Lung (tissue), 17 donors: ENCODE measurements at places on chromosomes 7 and 10.

DNA sequence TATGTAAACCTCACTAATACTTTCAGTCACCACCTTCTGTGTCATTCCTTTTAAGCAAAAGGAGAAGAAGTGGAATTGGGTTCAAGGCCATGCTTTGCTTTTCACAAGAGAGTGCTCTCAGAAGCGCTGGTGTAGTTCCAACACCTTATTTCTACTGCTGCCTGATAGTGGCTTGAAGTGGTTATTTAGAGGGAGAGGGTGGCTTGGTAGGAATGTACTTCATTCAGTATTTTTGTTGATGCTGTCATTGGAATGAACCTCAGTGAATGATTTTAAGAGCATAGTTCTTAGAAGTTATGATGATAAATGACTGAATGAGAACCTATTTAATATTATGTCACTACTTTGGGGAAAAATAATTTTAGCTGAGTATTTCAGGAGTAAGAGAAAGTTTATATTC is 396.7 kb downstream of the EXOC4 start:
- DNase-seq, result no peak

DNA sequence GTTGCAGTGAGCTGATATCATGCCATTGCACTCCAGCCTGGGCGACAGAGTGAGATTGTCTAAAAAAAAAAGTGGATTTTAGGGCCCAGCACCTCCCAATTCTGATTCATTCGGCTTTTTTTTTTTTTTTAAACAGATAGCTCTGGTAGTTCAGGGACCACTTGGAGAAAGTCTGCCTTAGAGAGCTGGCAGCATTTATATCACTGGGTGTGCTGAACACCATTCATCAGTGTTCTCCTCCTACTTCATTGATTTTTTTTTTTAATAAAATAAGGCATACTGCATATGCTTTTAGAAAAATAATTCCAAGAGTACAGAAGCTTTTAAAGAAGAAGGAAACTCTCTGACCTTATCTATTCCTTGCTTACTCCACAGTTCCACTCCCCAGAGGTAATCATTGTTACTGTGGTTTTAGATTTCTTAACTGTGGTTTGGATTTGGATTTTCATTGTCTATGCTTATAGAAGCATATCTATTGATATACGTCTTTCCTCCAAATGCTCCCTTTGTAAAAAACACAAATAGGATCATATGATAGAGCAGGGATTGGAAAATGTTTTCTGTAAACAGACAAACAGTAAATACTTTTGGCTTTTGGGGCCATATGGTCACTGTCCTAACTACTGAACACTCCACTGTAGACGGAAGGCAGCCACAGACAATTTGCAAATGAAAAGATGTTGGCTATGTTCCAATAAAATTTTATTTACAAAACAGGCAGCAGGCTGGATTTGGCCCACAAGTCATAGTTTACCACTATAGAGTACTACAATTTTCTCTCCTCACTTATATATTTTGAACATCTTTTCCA is 21.1 kb upstream of the SAR1A start:
- peak; percentile 29 for DNase-seq

- DNase-seq, result no peak
These were observed 520.1 kb downstream of the SORCS3 start for GRCh38 chr10:105161149-105161548.

DNA sequence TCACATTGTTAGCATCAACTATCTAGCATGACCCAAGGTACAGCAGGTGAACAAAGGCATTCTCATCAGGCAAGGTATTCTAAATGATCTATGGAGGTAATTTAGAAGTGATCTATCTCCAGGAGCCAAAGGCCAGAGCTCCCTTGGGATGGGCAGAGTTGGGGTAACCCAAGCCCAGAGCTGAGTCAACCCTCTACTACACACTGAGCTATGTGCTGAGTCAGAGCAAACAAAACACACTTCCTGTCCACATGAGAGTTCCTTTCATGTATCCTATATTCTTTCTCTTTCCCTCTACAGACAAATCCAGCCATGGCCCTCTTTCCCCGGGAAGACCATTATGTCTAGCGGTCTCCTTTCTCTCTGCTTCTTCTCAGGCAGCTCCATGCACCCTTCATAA is 68.2 kb upstream of the AGK start:
- no peak for DNase-seq

DNA sequence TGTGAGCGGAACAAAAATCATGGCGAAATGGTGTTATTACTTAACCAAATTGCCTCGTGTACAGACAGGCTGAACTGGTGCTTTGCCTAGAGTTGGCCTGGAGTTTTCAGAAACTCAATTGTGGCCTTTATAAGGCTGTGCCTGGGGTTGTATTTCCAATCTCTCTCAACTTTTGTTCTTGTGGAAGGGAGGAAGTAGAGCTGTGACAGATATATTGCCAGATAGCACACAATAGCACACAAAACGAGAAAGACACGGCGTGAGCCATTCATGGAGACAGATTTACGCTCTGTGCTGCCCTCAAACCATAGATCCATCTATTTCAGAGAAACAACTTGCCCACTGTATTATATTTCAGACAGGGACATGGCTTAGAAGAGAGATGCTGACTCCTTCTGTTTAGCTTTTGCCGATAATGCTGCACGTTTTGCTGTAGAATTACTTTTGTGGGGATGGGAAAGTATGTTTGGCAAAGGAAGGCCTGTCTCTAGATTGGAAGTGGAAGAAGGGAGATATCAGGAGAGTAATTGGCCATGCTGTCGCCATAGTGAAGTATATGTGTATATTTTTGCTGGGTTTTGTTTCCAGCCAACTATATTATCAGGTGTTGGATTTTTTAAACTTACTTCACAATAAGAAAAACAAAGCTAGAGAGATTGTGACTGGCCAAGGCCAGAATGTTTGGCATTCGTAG is 80.4 kb downstream of the AUTS2 start:
- DNase-seq, result peak; percentile 75

DNA sequence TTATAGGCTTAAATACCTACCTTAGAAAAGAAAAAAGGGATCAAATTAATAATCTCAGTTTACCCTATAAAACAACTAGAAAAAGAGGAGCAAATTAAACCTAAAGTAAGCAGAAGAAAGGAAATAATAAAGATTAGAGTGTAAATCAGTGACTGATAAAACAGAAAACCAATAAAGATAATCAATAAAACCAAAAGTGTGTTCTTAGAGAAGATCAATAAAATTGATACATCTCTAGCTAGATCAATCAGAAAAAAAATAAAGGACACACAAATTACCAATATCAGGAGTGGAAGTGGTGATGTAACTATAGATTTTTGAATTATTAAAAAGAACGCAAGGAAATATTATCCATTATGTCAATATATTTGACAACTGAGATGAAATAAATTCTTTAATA is 69.2 kb upstream of the NAMPT start:
- no peak for DNase-seq

DNA sequence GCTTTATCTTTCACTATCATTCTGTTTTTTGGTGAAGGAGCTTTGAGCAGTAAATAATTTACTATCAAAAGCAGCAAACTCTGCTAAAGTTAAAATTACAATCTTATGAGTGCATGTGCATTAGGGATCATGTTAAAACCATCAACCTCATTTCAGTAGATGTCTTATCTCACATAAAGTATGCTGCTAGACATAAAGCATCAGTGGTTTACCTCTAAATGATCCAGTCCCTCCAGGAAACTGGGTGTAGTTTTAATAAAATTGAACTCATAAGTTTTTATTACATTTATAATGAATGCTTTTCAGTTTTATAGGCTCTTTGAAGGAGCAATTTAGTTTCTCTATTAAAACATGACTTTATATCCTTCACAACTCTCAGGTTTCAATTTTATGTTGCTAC is 108.7 kb downstream of the LRRN3 start:
- DNase-seq, result no peak

DNA sequence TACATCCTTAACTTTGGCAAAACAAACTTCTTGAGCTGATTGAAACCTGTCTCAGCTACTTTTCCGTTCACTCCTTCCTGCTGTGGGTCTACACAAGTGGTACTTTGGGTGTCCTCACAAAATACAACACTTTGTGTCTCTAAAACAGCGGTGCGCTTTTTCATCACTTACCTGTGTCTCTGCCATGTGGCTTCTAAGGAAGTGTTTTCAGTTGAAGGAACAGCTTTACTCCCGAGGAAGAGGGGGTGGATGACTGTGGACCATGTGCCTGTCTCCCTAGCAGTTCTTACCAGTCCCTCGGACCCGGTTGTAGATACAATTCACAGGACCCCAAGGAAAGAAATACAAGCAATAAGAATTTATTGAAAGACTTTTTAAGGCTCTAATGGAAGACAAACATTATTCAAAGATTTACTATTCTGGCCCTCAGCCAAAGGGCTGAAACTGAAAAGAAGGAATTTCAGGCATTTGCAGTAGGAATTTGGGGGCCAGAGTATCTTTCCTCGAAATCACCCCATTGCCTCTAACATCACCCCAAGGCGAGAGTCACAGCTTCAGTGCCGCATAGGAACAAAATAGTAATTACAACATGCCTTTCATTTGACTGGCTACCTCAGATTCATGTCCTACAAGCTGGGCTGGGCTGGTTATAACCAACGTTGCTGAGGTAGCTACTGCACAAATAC is 246.3 kb downstream of the ACTR3B start:
- peak; percentile 4 for DNase-seq

DNA sequence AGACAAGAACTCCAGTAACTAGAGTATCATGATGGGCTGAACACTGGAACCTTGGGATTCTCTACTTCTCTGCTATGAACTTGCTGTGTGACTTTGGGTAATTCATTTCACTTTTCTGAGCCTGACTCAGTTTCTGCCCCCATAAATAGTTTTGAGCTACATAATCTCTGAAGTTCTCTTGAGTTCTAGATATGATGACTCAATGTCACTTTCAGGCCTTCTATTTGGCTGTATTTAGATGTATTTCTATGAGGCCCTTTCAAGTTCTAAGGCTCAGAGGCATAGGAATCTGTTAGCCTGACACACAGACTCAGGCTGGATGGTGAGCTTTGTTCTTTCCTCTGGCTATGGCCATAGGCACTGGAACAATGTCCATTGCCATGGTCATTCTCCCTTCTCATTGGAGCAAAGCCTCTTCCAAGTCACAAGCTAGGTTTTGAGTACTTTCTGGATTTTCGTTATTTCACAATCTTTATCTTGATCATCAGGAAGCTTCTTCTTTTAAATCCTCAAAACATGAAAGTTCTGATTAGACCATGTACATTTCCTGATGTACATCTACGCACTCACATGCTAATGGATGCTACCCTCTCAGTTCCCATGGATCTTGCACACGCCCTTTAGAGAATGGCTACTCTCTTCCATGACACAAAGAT is 101.6 kb downstream of the TES start:
- DNase-seq, result no peak

DNA sequence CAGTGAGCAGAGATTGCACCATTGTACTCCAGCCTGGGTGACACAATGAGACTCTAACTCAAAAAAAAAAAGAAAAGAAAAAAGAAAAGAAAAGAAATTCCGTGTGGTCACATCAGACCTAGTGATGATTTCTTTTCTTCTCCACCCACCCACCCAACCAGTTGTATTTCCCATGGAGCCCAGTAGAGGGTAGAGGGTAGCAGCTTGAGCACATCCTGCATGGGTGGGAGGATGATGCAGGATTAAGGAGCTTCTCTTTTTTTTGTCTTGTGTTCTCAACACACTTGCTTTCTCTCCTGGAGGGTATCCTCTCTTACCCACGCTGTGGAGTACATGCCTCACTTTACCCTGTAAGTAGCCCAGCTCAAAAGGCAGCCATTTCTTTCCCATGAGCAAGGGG is 118.6 kb upstream of the CARD11 start:
- no peak for DNase-seq

DNA sequence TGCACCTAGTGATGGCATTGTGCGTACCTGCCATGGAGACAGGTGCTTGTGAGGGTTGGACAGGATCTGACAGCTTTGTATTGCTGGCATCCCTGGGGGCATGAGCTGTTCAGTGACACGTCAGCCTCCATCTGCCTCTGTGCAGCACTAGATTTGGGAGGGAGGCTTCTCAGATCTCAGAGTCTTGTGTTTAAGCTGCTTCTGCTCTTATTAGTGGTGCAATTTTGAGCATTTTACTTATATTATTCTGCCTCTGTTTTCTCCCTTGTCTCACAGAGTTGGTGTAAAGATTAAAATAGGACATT is 5.1 kb downstream of the ARHGAP22 start:
- DNase-seq, result no peak

DNA sequence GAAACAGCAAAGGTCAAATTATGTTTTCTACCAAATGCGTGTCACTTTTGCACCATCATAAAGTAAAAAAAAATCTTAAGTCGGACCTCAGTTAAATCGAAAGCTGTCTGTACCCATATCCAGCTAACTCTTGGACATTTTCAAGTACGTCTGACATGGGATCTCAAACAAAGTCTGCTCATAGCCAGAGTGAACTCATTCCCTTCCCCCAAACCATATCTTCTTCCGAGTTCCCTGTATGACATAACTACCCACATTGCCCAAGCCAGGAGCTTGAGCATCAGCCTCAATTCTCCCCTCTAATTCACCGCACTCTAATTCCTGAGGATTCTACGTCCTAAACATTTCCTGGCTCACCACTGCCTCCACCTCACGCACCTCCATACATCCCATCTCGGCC is 44.8 kb upstream of the TARP start:
- DNase-seq, result no peak

GRCh38 chr7:36986948-36987724 is 262.8 kb upstream of the AOAH start:
- DNase-seq, result peak; percentile 66

DNA sequence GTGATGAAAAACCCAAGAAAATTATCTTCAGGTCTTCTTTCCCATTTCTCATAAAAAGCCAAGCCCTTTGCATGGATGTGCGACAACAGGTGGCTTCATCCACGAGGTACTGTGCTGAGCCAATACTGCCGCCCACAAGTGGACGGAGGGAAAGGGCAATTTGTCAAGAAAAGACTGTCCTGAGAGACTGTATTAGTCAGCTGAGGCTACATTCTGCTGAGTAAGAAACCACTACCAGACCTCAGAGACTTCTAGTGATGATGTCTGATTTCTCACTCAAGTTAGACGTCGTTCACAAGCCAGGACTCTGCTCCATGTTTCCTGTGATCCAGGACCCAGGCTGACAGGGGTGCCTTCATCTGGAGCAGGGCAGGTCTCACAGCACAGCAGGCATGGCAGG is 171.5 kb upstream of the CDCA7L start:
- DNase-seq, result no peak

- DNase-seq, result peak; percentile 78
These were observed 770.4 kb downstream of the TNS3 start for GRCh38 chr7:46811529-46811928.

- DNase-seq, result no peak
These were observed 20.3 kb downstream of the NACAD start for GRCh38 chr7:45068236-45069023.

- peak; percentile 74 for DNase-seq
These were observed 41.5 kb downstream of the ASB4 start for GRCh38 chr7:95527033-95527775.

GRCh38 chr10:67268146-67268545 is 342.3 kb downstream of the LRRTM3 start:
- DNase-seq, result no peak
